ENCODE measurements at places on chromosomes 1 and 21.

DNA sequence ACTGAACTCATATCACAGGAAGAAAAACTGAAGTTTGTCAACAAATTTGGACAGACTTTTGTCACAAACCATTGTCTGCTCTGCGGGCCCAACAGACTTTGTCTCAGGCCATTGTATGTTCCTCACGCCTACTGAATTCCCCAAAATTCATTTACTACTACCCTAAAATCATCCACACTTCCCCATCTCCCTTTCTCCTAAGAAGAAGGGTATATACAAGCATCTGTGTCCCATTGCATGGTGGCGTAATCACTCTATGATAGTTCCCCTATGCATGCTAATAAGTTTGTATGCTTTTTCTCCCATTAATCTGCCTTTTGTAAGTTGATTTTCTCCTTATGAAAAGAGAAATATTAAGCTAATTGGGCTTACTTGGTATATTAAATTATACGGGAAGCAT is 54.9 kb upstream of the ATF3 start:
- DNase-seq = no peak

DNA sequence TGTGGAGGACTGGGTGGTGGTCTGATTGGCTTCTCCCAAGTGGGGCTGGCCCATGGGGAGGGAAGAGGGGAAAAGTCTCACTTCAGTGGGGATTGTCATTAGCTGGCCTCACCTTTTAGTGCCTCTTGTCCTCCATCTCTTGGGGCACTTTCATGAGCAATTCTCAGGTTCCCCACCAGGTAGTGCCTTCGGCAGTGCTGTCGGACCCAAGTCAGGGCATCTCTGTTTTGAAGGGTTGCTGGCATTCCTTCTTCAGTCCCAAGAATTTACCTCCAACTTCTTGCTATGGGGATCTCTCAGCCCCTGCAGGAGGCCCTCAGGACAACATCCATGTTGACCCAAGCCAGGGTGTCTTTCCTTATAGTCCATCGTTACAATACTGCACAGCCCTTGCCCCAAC is 54.7 kb upstream of the F3 start:
- DNase-seq = no peak

GRCh38 chr1:48596046-48596445 is 124.0 kb upstream of the SPATA6 start:
- DNase-seq = no peak

- no peak for DNase-seq
Observed at GRCh38 chr1:39044762-39045161, 18.6 kb downstream of the NDUFS5 start.

DNA sequence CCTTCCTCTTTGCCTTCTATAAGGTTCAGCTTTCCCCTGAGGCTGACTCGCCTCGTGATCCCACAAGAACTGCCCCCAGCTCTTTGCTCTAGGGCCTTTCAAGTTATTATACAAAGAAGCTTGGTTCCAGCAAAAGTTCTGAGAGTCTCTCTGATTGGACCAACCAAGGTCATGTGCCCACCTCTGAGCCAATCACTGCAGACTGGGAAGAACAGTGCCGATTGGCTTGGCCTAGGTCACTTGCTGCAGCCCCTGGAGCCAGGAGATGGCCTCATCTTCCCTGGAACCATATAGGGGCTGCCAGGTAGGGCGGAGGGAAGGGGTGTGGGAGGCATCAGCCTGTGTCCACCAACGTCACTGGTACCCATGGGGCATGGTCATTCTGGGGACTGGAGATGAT is 22.8 kb downstream of the TAS1R2 start:
- no peak for DNase-seq

- no peak for DNase-seq
Observed at GRCh38 chr1:209895709-209896108, 42.3 kb upstream of the SYT14 start.

DNA sequence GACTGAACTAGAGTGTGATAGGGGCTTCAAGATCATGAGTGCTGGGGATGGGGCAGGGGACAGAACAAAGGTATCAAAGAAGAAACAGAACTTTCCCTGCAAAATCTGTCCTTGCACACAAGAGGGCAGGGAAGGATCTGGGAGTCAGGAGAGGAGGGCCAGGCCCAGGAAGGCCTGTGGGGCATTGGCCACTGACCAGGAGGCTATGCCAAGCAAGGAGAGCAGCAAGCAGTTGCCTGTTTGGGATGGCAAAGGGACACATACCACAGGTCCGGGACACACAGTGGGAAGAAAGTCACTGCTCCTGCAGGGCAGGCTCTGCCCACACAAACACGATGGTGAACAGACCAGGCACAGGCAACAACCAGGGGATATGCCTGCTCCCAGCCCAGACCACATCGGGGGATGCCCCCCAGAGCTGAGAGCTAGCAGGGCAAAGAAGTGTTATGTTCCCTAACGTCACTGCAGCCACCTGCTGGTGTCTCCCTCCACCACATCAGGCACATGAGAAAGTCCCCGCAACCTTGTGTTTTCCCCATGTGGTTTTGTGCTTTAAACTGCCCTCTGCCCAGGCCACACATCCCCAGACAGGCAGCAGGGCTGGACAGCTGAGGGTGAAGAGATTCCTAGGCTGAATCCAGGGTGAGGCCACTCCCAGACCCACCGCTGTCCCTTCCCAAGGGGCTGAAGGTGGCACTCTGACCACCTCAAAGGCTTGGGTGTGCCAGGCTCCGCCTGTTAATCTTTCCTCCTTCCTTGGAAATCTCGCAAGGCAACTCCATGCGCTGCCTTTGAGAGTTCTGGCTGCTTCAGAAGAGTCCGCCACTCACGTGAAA is 53.6 kb downstream of the KIF21B start:
- DNase-seq = peak; percentile 68

GRCh38 chr1:245939756-245940345 is 567.2 kb downstream of the SMYD3 start:
- no peak for DNase-seq

- DNase-seq = no peak
Observed at GRCh38 chr1:207412845-207413244, 41.3 kb upstream of the CR2 start.

- DNase-seq = no peak
Observed at GRCh38 chr1:182059936-182060335, 1.6 kb downstream of the ZNF648 start.

- no peak for DNase-seq
Observed at GRCh38 chr1:179094818-179095217, 12.9 kb downstream of the TOR3A start.

- no peak for DNase-seq
Observed at GRCh38 chr21:45892156-45892915, 89.2 kb upstream of the COL6A1 start.

- no peak for DNase-seq
Observed at GRCh38 chr21:41582298-41582840, 74.4 kb upstream of the TMPRSS2 start.

DNA sequence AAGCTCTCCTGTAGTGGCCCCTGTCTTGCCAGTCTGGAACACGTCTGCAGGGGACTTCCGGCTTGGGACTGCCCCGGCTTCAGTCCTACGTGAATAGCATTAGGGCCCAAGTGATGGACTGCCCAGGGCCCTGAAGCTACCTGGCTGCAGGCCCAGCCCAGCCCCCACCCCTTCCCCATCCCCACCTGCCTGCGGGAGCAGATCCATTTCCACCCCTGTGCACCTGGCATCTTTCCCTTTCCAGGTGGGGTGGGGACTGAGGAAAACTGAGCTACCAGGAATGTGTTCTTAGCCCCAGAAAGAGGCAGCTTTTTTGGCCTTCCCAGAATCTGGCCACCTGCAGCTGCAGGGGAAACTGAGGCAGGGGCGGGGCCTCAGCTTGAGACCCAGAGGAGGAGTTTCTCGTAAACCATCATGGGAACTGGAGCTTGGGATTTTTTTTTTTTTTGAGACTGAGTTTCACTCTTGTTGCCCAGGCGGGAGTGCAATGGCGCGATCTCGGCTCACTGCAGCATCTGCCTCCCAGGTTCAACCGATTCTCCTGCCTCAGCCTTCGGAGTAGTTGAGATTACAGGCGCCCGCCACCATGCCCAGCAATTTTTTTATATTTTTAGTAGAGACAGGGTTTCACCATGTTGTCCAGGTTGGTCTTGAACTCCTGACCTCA is 3.2 kb downstream of the EDN2 start:
- DNase-seq = no peak

DNA sequence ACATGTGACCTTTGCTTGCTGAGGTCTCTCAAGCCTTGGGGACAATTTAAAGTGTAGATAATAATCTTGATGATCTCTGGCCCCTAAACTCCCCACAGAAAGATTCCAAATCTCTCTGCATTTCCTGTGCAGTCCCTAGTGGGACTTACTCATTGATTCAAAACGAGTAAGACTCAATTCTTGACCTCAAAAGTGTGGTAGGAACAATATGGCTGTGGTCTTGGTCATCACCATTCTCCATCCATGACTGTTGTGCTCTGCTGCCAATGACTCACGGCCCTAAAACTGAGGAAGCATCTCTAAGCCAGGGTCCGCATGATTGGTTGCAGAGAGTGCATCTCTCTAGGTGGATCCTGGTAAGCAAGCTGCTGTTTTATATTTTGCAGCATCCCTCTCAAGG is 268.0 kb downstream of the PTGER3 start:
- no peak for DNase-seq

DNA sequence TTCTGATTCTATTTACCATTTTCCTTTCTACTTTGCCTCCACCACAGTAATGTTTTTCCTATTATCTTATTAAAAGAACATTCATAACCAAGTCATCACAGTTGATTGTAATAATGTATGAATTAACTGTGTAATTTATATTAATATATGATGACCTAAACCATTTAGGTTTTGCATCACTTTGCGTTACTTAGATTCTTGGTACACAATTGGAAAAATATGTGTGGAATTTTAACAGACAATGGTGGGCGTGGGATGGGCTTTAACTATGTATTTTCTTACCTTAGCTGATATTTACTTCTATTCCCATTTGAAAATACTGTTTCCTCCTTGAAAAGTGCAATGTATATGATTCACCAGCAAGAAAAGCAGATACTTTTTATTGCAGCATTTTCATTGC is 3.6 kb downstream of the KRTAP21-3 start:
- DNase-seq = no peak

GRCh38 chr21:37364722-37365121 is 1.9 kb upstream of the DYRK1A start:
- no peak for DNase-seq

DNA sequence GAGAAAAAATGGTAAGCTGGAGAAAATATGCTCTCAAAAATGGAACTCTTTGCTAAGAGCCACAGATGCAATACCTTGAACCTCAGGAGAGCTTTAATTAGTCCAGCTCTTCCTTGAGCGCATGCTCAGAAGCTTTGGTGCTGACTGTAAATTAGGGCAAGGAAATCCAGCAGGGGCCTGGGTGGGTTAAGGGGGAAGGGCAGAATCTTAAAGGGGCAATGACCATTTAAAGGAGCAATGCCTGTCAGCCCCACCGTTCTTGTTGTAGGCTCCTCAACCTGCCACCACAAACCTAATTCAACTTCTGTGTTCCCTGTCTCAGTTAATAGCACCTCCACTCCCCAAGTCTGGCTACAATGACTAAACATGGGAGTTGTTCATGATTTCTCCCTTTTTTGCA is 6.8 kb upstream of the SLC22A15 start:
- DNase-seq = no peak

GRCh38 chr21:41677671-41678015 is 89.2 kb downstream of the RIPK4 start:
- DNase-seq = no peak

DNA sequence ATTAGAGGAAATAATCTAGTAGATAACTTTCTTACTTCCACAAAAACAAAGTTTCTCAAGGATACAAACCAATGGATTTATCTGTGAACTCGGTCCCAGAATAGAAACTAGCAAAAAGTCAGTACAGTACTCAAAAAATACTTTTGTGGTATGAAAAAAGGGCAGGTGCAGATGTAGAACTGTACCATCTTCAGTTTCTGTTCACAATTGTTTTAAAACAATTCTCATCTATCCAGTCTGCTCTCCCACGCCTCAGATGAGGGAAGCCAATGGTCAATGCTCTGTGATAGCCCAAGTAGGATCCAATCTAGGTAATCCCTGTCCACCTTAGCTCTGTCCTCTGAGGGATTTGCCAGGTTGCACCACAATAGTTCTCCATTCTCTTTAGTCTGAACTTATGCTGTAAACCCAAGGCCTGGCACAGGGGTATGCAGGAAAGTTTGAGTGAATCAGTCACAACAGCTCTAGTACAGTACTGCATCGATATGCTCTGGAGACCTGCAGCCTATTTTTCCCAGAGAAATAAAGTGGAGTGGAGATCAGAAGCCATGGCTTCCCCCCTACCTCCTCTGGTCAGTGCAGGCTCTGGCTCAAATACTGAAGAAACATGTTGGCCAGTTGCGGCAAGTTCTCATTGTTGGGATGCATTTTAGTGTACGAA is 1.4 kb downstream of the KTI12 start:
- peak; percentile 27 for DNase-seq

DNA sequence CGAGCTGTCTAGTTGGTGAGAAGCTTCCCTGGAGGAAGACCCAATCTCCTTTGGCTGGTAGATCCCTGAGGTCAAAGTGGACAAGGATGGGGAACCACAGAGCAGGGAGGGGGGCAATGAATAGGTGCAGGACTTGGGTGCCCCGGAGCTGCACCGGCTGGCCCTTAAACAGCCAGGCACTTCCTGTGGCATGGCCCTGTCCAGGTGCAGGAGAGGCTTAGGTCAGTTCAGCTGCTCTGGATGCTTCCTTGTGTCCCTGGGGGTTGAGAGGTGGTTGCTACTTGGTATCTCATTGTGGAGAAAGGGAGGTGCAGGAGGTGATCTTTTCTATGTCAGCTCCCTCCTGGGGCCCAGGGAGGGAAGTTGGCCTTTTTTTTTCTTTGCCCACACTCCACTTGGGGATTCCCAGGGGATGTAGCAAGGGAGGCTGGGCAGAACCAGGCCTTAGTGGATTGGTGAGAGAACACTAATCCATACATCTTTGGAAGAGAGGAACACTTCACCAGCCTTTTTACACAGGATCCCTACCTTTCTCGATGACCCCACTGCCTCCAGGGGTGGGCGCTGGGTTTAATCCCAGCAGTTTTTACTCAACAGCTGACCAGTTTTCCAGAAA is 1.2 kb upstream of the ST3GAL3 start:
- no peak for DNase-seq

- no peak for DNase-seq
Observed at GRCh38 chr1:39115271-39116110, 89.0 kb upstream of the MACF1 start.

DNA sequence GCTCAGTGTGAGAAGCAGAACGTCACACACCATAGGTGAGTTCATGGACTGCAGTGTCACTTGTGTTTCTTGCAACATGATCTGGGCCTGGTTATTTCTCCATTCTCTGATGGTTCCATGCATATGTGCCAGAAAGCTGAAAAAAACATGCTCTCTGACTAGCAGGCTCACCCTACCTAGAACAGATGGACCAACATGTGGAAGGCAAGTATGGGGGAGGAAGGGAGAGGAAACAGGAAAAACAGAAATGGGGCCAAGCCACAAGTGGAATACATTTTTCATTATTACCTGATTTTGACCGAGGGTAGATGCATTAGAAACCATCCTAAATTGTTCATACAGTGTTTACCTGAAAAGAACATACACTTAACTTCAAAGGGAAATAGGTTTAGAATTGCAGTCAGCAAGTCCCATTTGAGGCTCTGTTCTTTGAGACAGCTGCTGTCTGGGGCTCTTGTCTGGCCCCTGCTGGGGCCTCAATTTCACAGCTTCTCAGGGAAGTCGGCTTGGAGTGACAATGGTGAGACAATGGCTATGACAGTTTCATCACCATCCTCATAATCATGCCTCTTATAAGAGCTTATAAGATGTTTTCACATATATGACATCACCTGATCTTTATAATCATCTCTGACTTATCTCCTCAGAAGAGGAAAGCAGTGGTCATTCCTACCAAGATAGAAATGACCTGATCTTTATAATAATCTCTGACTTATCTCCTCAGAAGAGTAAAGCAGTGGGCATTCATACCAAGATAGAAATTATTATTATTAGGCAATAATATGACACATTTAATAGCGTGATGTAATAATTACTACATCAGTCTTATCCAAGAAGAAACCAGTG is 327.3 kb downstream of the SIPA1L2 start:
- DNase-seq = no peak
